B cell (primary cell): ENCODE measurements at places on chromosomes 6 and 20. TPM values are rescaled to one million over a fixed set of nuclear protein-coding genes. Genes with fewer than 3 reads are reported as not detected.

DNA sequence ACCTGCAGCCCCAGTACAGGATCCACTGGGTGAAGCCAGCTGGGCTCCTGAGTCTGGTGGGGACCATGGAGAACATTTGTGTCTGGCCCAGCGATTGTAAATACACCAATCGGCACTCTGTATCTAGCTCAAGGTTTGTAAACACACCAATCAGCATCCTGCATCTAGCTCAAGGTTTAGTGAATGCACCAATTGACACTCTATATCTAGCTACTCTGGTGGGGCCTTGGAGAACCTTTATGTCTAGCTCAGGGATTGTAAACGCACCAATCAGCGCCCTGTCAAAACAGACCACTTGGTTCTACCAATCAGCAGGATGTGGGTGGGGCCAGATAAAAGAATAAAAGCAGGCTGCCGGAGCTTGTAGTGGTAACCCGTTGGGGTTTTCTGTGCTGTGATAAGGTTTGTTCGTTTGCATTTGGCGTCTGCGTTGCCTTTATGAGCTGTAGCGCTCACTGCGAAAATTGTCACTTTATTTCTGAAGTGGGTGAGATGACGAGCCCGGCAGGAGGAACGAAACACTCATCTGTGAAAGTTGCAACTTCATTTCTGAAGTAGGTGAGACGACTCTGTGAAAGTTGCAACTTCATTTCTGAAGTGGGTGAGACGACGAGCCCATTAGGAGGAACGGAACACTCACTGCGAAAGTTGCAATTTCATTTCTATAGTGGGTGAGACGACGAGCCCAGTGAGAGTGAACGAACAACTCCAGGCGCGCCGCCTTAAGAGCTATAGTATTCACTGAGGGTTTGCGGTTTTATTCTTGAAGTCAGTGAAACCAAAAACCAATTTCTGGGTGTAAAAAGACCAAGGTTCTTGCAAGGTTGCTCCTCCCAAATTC is 31.1 kb downstream of the SERPINB6 start:
- peak overlapping the region; percentile 55 for H3K4me3 ChIP-seq
- peaks cover 62% of the 10 kb centered on the region for H3K4me1 ChIP-seq
- no peaks in the 10 kb centered on the region for H3K36me3 ChIP-seq
- no peaks in the 10 kb centered on the region for H3K27me3 ChIP-seq

- DNase-seq, result no peak
- H3K27me3 ChIP-seq, result no peaks in the 10 kb centered on the region
- H3K36me3 ChIP-seq, result peaks cover 8% of the 10 kb centered on the region
- H3K4me3 ChIP-seq, result peak overlapping the region; percentile 75
These were observed 982 bp downstream of the DNAJC5 start for GRCh38 chr20:63895952-63896263.

DNA sequence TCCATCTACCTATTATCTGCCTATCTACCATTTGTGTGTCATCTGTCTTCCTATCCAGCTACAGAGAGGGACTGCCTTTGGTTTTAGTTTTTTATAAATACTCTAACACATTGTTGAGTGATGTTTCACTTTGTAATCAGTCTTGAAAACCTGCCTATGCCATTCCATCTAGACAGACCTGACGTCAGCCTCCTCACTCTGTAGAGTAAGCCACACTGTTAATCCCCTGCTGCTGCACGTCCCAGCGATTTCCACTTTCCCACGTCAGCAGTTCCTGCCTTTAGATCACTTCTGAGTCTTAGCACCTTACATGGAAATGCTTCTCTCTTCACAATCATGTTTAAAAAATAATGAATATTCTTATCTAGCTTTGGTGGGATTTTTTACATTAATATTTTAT is 54.8 kb downstream of the PLG start:
- H3K4me1 ChIP-seq, result no peaks in the 10 kb centered on the region
- peaks cover 9% of the 10 kb centered on the region for H3K27me3 ChIP-seq
- no peak overlapping the region for H3K27ac ChIP-seq
- no peak overlapping the region for H3K4me3 ChIP-seq
- DNase-seq, result no peak

DNA sequence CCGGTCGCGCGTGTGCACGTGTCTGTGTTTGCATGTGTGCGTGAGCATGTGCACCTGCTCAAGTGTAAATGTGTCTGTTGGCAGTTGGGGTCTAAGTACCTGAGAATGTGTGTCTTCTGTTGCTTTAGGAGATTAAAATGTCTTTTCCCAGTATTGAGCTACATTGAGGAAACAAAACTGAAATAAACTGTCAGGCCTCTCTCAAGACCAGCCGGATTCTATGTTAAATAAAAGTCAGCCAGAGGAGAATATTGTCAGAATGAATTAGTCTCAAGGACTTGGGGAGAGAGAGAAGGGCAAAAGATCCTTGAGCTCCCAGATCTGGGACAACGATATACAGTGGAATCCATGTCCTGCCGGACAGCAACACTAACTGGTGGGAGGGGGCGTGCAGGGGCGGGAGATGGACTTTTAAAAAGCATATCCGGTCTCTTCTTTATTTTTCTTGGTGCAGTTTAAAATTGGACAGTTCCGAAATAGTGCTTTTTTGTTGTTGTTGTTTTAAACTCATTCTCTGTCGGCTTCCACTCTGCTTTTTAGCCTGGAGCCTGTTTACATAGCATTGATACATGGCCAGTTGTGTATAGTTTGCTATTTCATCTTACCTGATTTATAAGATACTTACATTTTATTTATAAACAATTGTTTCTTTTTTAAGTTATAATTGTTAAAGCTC is 3.3 kb upstream of the TBX18 start:
- H3K27me3 ChIP-seq, result peaks cover 21% of the 10 kb centered on the region
- H3K4me3 ChIP-seq, result no peak overlapping the region
- DNase-seq, result no peak
- H3K36me3 ChIP-seq, result no peaks in the 10 kb centered on the region

DNA sequence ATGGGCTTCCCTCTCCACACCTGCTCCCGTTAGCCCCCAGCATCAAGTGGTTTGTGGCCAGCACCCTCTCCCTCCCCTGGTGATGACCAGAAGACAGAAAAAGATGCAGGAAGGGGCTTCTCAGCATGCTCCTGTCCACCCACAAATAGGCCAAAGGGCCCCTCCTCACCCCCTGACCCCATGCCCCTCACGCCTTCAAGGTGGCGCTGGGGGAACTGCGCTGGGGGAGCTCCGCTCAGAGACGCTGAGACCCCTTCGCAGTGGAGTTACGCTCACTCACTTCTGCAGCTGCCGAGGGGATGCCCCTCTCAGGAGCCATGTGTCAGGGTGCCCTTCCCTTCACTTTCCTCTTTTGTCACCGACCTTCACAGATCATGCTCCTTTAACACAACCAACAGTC is 92.0 kb downstream of the PSMB1 start:
- no peak overlapping the region for H3K27ac ChIP-seq
- no peak for DNase-seq
- H3K4me3 ChIP-seq, result no peak overlapping the region
- H3K27me3 ChIP-seq, result no peaks in the 10 kb centered on the region
- peaks cover 10% of the 10 kb centered on the region for H3K4me1 ChIP-seq

DNA sequence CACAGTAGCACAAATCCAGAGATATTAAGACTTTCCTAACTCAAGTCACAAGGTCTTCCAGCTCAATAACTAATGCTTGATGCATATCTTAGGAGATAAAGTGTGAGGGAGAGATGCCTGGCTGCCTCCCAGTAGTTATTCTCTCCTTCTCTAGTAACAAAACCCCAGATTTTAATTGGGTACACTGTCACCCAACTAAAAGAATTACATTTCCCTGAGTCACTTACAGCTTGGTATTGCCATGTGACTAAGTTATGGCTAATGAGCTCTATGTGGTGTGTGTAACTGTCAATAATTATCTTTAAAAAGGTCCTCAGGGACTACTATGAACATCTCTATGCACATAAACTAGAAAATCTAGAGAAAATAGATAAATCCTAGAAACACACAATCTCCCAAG is 32.0 kb downstream of the KIF6 start:
- no peaks in the 10 kb centered on the region for H3K4me1 ChIP-seq
- peaks cover 3% of the 10 kb centered on the region for H3K27me3 ChIP-seq
- H3K36me3 ChIP-seq, result no peaks in the 10 kb centered on the region
- no peak for DNase-seq
- no peak overlapping the region for H3K4me3 ChIP-seq

GRCh38 chr6:166244353-166245045 is 63.7 kb downstream of the PRR18 start:
- H3K27me3 ChIP-seq, result no peaks in the 10 kb centered on the region
- H3K27ac ChIP-seq, result no peak overlapping the region
- H3K4me1 ChIP-seq, result peaks cover 10% of the 10 kb centered on the region
- DNase-seq, result peak; percentile 36

DNA sequence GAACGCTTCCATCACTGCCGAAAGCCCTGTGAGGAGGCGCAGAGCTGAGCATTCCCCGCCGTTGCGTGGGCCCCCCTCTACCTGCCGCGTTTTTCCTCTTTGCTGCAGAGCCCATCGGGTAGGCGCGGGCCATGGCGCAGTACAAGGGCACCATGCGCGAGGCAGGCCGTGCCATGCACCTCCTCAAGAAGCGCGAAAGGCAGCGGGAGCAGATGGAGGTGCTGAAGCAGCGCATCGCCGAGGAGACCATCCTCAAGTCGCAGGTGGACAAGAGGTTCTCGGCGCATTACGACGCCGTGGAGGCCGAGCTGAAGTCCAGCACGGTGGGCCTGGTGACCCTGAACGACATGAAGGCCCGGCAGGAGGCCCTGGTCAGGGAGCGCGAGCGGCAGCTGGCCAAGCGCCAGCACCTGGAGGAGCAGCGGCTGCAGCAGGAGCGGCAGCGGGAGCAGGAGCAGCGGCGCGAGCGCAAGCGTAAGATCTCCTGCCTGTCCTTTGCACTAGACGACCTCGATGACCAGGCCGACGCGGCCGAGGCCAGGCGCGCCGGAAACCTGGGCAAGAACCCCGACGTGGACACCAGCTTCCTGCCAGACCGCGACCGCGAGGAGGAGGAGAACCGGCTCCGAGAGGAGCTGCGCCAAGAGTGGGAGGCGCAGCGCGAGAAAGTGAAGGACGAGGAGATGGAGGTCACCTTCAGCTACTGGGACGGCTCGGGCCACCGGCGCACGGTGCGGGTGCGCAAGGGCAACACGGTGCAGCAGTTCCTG is 693 bp downstream of the FAM50B start:
- H3K27me3 ChIP-seq, result no peaks in the 10 kb centered on the region
- peak overlapping the region; percentile 65 for H3K27ac ChIP-seq
- no peaks in the 10 kb centered on the region for H3K36me3 ChIP-seq
- H3K4me1 ChIP-seq, result peaks cover 6% of the 10 kb centered on the region

- DNase-seq, result no peak
- no peak overlapping the region for H3K27ac ChIP-seq
- H3K27me3 ChIP-seq, result no peaks in the 10 kb centered on the region
- no peaks in the 10 kb centered on the region for H3K36me3 ChIP-seq
These were observed 51.6 kb downstream of the LAMA4 start for GRCh38 chr6:112202639-112203341.

- no peak for DNase-seq
- no peaks in the 10 kb centered on the region for H3K27me3 ChIP-seq
- no peak overlapping the region for H3K4me3 ChIP-seq
- H3K4me1 ChIP-seq, result no peaks in the 10 kb centered on the region
These were observed 149.3 kb upstream of the NT5E start for GRCh38 chr6:85300581-85300980.

GRCh38 chr6:167881327-167881726 is 54.6 kb downstream of the AFDN start:
- no peaks in the 10 kb centered on the region for H3K4me1 ChIP-seq
- no peak for DNase-seq
- H3K36me3 ChIP-seq, result peaks cover 2% of the 10 kb centered on the region
- no peaks in the 10 kb centered on the region for H3K27me3 ChIP-seq

DNA sequence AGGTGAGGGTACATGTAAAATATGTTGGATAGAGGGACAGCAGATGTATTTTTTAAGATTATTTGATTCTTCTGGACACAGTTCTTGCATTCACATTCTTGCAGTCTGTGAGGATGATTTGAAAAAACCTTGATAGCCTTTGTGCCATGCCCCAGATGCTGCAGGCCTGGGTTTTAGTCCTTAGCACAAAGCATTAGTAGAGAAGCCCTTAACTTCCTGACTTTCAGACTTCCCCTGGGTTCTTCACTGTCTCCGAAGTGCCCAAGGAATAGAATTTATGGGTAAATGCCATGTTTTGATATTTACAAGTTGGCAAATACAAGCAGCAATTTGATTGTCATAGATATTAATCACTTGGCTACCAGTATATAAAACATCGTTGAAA is 67.6 kb upstream of the SUPT3H start:
- no peaks in the 10 kb centered on the region for H3K27me3 ChIP-seq
- no peaks in the 10 kb centered on the region for H3K36me3 ChIP-seq
- no peak overlapping the region for H3K4me3 ChIP-seq
- no peak overlapping the region for H3K27ac ChIP-seq

- H3K4me1 ChIP-seq, result peaks cover 12% of the 10 kb centered on the region
- no peak for DNase-seq
- peaks cover 7% of the 10 kb centered on the region for H3K36me3 ChIP-seq
- H3K27me3 ChIP-seq, result no peaks in the 10 kb centered on the region
These were observed 35.2 kb downstream of the HFE start for GRCh38 chr6:26122402-26122792.

- H3K27ac ChIP-seq, result no peak overlapping the region
- no peak for DNase-seq
- no peaks in the 10 kb centered on the region for H3K27me3 ChIP-seq
- peaks cover 31% of the 10 kb centered on the region for H3K4me1 ChIP-seq
- H3K4me3 ChIP-seq, result no peak overlapping the region
These were observed 199.9 kb upstream of the PRDM1 start for GRCh38 chr6:105886066-105886813.

GRCh38 chr6:8079126-8079525 is 14.9 kb upstream of the BLOC1S5 start:
- H3K4me1 ChIP-seq, result peaks cover 5% of the 10 kb centered on the region
- H3K4me3 ChIP-seq, result no peak overlapping the region
- no peak overlapping the region for H3K27ac ChIP-seq
- H3K27me3 ChIP-seq, result no peaks in the 10 kb centered on the region
- peaks cover 11% of the 10 kb centered on the region for H3K36me3 ChIP-seq

GRCh38 chr6:43714311-43715055 is 26.9 kb upstream of the MRPS18A start:
- no peak for DNase-seq
- no peaks in the 10 kb centered on the region for H3K27me3 ChIP-seq
- no peak overlapping the region for H3K4me3 ChIP-seq
- peaks cover 39% of the 10 kb centered on the region for H3K4me1 ChIP-seq
- peak overlapping the region; percentile 71 for H3K27ac ChIP-seq

- H3K27me3 ChIP-seq, result no peaks in the 10 kb centered on the region
- no peak overlapping the region for H3K27ac ChIP-seq
- no peaks in the 10 kb centered on the region for H3K4me1 ChIP-seq
- H3K4me3 ChIP-seq, result no peak overlapping the region
- DNase-seq, result no peak
These were observed 18.4 kb downstream of the LAMA4 start for GRCh38 chr6:112235956-112236355.

WFDC10B gene
- not detected in 2 replicates for total RNA-seq

LTA gene
- 5.6 and 8.8 TPM in 2 replicates for total RNA-seq

NKAPL gene
- 0.52 and 0.66 TPM in 2 replicates for total RNA-seq

CST2 gene
- total RNA-seq, result not detected in 2 replicates

ASIP gene
- not detected in 2 replicates for total RNA-seq

HIVEP1 gene
- total RNA-seq, result 96.1 and 96.5 TPM in 2 replicates

DEFB124 gene
- not detected in 2 replicates for total RNA-seq

TRIM38 gene
- total RNA-seq, result 57.2 and 57.5 TPM in 2 replicates

SOX18 gene
- not detected in 2 replicates for total RNA-seq

MLN gene
- not detected in 2 replicates for total RNA-seq

PCED1A gene
- total RNA-seq, result 83.5 and 96.8 TPM in 2 replicates

NFATC2 gene
- 38.0 and 41.9 TPM in 2 replicates for total RNA-seq

TFAP2B gene
- total RNA-seq, result not detected in 2 replicates
